ENCODE measurements at places on chromosomes 16 and 17.

DNA sequence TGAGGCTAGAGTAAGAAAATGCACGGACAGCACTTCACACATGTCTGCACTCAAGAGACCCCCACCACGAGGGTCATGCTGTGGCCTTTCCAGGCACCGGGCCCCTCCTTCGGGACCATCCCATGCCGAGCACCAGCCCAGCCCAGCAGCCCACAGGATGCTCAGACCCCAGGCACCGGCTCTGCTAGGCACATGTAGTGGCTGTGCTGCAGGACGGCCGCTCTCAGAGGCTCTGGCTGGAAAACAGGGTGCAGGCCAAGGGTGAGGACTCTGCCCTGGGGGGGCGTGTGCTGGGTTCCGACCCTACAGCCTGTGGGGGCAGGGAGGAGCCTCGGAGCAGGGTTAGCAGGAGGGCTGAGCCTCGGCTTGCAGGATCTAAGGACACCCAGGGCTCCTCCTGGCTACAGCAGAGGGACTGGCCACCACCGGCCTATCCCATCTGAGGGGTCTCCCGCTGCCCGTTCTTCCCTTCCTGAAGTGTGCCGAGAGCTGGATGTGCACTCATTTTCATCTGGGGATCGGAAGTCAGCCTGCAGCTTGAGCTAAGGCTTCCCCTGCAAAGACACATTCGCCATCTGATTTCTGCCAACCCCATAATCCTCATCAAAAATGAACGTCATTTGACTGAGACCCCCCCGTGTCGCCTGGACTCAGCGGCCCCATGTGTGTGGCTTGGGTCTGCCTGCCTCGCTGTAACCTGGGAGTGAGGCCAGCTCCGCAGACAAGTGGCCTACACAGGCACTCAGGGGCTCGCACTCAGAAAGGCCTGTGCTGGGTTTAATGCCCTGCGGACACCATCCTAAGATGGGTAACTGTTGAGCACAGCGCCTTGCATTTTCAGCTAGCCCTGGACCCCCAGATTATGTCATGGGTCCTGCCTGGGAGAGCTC, 293.1 kb upstream of the FOXF1 start:
- DNase-seq = no peak

DNA sequence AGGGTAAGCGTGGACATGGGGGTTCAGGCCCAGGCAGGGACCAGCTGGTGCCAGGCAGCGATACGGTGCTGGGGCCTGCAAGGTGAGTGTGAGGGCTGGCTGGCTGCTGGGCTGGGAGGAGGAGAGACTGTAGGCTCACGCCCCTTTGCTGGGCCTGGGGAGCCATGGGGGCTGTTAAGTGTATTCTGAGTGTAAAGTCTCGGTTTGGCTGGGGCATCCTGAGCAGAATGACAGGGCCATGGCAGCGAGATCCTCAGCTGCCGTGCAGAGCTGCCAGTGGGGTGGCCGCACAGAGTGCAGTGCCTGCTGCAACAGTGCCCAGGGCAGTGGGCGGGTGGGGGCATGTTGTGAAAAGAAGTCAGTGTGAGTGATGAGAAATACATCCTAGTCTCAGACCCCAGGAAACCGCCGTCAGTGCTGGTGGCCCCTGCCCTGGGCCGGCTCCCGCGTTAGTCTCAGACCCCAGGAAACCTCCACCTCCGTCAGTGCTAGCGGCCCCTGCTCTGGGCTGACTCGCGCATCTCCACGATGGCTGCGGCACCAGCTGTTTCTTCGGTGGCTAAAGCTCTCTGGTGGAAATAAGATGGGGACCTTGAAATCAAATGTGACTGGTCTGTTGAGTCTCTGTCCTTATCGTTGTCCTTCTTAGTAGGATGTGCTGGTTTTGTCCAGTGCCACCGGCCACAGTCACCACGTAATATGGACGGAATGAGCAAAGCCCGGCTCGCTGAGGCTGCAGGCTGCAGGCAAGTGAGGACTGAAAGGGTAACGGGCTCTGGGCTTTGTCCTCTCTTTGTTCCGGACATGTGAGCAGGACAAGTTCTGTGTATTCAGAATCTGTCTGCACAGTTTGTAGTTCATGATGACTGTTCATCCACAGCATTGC, 22.9 kb downstream of the ACSF3 start:
- DNase-seq = no peak

DNA sequence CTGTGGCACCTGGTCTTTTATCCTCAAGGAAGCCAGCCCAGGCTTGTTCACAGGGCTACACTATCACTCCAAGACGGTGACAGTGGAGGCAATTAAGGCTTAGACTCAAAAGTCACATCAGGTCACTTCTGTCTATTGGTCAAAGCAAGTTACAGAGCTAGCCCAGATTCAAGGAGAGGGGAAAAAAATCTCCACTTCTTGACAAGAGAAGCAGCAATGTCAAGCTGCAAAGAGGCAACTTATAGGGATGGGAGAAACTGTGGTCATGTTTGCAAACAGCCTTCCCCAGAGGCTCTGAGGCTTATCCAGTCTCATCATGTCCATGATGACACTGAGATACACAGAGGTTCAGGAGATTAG, 31.6 kb downstream of the SERPINF1 start:
- DNase-seq = no peak

- peak; percentile 27 for DNase-seq
Observed at GRCh38 chr17:7177191-7177953, 1.8 kb downstream of the ASGR1 start.

GRCh38 chr16:55711959-55712876, 56.4 kb downstream of the SLC6A2 start:
- peak; percentile 37 for DNase-seq
